ENCODE measurements at places on chromosomes 2 and 18. TPM values are rescaled to one million over a fixed set of nuclear protein-coding genes. Genes with fewer than 3 reads are reported as not detected.

- no peak for DNase-seq
Observed at GRCh38 chr2:193348055-193348454, 1153.3 kb upstream of the TMEFF2 start.

DNA sequence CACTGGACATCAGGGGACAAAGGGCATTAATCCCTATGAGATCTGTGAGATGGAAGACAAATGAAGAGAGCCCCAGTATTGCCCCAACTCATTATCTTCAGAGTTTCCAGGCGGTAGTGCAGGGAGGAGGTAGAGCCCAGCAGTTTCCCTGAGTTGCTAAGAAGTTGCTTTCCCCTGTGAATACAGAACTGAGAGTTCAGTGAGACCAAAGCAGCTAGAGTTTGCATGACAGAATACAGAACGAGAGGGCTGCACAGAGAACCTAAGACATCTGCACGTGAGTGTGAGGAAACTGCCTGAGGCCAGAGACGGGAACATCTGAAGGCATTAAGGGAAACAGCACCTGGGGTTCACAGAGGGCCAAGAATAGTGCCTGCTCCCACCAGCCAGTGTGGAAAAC, 18.1 kb upstream of the PGAP1 start:
- peak; percentile 17 for DNase-seq

- DNase-seq = no peak
Observed at GRCh38 chr2:236994361-236994760, 91.3 kb upstream of the COPS8 start.

GRCh38 chr2:111952871-111953452, 54.6 kb downstream of the MERTK start:
- DNase-seq = no peak

GRCh38 chr2:238061315-238062202, 758 bp downstream of the SCLY start:
- DNase-seq = peak; percentile 48

DNA sequence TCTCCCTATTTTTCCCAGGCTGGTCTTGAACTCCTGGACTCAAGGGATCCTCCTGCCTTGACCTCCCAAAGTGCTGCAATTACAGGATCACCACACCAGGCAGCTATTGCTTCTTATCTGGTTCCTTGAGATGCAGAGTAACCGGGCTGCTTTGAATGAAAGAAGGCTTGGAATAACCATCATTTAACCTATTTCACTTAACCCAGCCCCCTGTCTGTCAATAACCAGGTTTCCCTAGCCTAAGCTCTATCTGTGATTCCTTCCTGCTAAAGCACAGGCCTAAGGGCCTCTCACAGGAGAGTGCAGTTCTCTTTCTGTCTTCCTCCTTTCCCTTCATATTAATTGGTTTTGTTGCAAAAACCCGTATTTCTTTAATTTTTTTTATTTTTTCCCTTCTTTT, 393.5 kb upstream of the RAB12 start:
- DNase-seq = no peak

DNA sequence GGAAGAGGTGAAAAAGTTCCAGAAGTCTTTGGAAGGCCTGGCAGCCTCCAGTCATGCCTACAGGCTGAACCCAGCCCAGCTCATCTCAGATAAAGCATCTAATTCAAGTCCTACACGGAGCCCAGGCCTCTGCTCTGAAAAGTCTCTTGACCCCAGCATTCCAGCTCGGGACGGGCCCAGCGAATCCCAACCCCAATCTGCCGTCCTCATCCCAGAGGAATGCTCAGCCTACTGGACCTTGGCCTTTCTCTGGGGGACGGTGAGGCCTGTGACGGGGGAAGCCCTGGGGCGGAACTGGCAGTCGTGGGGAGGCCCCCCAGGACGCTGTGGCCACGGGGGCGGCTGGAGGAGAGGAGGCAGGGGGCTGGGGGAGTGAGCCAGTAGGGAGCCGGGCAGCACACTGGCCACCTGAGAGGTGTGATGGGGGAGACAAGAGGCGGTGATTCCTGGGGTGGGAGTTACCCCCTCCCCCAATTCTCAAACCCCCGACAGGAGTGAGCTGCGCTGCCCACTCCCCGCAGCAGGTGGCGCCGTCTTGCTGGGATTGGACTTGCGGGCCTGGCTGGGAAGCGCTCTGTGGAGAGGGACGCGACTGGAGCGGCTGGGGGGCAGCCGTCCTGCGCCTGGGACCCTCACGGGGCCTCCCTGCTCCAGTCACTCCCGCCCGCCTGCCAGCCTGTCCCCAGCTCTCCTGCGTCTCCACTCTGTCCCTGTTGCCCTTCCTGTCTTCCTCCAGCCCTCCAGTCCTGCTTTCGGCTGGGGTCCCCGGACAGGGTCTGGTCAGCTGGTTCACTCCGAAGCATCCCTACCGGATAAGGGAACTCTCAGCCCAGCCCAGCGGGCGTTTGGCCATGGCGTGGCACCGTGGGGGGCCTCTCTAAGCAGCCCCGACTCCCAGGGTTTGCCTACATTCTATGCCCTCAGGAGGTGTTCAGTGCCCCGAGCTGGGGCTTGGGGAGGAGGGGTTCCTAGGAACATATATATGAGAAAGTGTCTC, 182.6 kb upstream of the HAAO start:
- peak; percentile 90 for DNase-seq

- no peak for DNase-seq
Observed at GRCh38 chr2:14706201-14706600, 73.7 kb downstream of the LRATD1 start.

DNA sequence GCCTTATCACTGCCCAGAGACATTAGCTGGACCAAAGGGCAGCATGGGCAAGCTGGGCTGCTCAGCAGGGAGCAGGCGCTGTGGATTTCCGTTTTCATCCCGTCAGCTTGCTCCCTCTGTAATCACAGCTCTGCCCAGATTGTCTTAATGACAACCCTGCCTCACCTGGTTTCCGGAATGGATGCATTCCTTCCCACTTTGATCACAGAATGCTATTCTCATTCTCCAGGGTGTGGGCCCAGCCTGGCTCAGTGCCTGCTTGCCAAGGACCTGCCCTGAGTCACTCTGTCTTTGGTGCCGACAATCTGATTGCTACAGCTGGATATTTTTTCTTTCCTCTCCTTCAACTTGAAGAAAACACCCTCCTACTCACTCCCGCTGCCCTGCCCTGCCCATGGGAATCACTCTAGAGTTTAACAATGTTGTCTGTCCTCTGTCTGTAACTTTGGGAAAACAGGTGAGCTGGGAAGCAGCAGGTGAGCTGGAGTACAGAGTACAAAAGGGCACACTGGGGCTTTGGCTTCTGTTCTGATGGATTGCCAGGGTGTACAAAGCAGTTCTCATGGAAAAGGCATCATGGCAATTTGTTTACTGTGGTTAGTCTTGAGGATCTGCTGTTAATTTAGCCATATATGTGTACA, 27.2 kb upstream of the FAM136A start:
- DNase-seq = peak; percentile 43

- DNase-seq = no peak
Observed at GRCh38 chr2:177540283-177540682, 147.7 kb downstream of the AGPS start.

GRCh38 chr2:160373666-160374065, 119.9 kb downstream of the RBMS1 start:
- DNase-seq = no peak

DNA sequence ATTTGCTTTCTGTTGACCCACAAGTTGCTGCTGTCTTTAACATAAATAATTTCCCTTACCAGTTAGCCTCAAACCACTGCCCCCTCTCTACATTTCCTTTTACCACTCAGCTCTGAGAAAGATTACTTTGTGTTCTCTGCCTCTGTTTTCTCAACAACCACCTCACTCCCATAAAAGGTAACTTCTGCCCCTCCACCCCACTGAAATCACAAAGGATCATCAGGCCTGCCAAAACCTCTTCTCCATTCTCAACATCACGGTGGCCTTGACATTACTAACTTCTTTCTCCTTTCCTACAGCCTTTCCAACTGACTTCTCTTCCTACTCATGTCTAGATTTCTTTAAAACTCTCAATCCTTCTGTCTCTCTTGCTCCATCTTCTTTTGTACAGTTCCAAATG, 10.1 kb downstream of the ACADL start:
- no peak for DNase-seq

GRCh38 chr2:72024451-72025175, 123.0 kb downstream of the CYP26B1 start:
- no peak for DNase-seq

The SLC4A5 gene
- 2.6 TPM for total RNA-seq

The MC2R gene
- total RNA-seq = not detected

The TUBA3D gene
- total RNA-seq = not detected

The CNGA3 gene
- 0.51 TPM for total RNA-seq

The UCN gene
- total RNA-seq = not detected

The CYP26B1 gene
- total RNA-seq = 13.8 TPM

The TUBB8B gene
- total RNA-seq = not detected

The FZD7 gene
- 27.1 TPM for total RNA-seq

The RTP5 gene
- total RNA-seq = not detected

Measured in tongue (tissue), 3 donors.